Motor neuron (in vitro differentiated cells): ENCODE measurements at places on chromosomes 2 and 18. TPM values are rescaled to one million over a fixed set of nuclear protein-coding genes. Genes with fewer than 3 reads are reported as not detected.

PTRHD1 gene
- total RNA-seq: 37.1 and 38.8 TPM in 2 replicates

OST4 gene
- total RNA-seq: 350 and 384 TPM in 2 replicates

- ATAC-seq: no peak
Measured at GRCh38 chr18:44117821-44118220, 562.9 kb upstream of the SETBP1 start.

- peak; percentile 78 for ATAC-seq
Measured at GRCh38 chr2:98822301-98823164, 91.6 kb upstream of the MGAT4A start.

SLC11A1 gene
- total RNA-seq: 1.2 and 1.6 TPM in 2 replicates

DNA sequence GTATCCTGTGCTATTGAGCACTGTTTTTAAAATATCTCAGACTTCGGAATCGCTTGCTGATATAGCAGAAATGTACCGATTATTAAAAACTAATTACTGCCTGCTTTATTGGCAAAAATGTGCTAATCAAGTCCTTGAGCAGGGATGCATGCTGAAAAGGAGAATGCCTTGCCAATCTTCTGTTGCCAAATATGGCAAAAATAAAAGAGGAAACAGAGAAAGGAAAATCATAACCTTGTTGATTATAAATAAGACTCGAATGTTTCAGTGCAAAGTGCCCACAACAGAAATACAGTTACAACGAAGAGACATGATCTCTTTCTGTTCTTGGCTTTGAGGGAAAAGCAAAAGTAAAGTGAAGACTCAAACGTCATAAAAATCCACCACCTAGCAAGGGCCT, 248.5 kb downstream of the TMEM182 start:
- ATAC-seq: no peak

SNORC gene
- 2.0 and 3.0 TPM in 2 replicates for total RNA-seq

DNA sequence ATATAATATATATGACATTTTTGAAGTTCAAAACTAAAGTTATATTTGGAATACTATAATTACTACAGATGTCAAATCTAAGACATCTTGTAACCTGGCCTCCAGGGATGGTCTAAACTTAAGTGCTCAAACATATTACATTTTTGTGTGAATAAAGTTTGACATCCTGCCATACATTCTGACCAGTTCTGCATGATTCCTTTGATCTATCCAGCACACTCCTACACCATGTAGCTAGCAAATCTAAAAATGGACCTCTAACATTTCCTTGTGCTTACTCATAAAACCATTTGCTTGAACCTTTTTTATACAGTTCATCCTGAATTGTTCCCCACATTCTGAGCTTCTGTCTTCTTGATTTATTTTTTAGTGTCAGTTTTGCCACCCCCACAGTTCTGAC, 294.3 kb upstream of the ZNF804A start:
- ATAC-seq: no peak

COLEC11 gene
- 0.34 TPM in 1 of 2 replicates, not detected in the other for total RNA-seq
